ENCODE measurements at places on chromosomes 5 and 9.

DNA sequence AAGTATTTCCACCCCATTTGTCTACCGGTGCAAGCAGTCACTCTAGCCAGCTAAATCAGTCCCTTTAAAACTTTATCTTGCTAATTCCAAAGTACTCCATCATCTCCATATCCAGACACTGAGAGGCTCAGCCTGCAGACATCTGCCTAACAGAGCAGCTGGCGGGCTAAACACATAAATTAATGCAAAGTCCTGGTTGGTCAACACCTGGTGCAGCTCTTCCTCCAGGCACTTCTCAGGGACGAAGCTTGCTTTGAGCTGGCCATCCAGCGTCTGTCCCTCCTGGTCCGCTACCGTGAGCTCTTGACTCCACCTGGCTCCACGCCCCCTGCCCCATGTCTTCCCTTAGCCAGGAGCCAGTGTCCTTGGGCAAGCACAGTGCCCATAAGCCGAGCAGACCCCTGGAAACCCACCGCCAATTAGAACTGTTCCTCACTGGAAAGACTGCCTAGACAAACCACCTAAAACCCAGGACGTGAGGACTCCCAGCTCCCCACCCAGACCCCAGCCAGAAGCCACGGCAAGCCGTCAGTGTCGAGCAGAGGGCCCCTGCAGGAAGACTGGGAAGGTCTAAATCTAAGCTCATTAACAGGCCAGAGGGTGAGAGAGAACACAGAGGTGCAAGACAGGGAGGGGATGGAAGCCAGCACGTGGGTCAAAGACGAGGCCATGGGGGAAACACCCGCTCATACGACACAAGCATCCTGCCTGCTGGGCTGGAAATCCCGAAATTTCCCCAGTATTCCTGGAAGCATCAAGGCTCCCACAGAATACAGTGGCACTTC is 120.0 kb downstream of the COL23A1 start:
- no peak for DNase-seq

- DNase-seq, result no peak
Measured at GRCh38 chr9:123090198-123090896, 56.9 kb downstream of the GPR21 start.

- DNase-seq, result no peak
Measured at GRCh38 chr9:76561900-76562299, 102.9 kb downstream of the GCNT1 start.

- no peak for DNase-seq
Measured at GRCh38 chr9:36999728-37000333, 34.2 kb downstream of the PAX5 start.

DNA sequence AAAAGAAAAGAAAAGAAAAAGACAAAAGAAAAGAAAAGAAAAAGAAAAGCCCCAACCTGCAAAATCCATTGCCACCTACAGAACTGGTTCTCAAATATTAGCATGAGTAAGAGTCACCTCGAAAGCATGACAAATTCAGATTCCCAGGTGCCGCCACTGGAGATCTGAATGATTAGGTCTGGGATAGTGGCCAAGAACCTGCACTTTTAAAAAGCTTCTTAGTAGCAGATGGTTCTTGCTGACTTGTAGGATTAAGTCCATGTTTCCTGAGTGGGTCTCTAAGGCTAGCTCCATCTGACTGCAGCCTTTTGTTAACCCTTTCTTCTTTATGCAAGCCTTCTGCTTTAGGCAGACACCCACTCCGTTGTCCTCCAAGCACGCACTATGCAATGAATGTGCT is 178.5 kb upstream of the CDH18 start:
- no peak for DNase-seq

DNA sequence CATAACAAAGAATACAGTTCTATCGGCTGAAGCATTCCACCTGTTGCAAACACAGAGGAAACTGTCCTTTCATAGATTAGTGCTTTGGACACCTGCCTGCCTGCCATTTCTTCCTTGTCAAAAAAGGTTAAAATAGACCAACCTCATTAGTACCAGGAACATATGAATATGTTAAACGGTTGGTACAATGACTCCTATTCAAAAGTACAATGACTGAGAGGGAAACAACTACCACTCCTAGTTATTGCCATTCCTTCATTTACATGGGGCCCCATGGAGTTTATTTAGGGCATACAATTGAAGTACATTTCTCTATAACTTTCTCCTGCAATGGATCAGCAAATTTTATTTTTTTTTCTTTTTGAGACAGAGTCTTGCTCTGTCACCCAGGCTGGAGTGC is 77.4 kb upstream of the PIP5K1B start:
- no peak for DNase-seq

- DNase-seq, result no peak
Measured at GRCh38 chr5:180495991-180496741, 2.0 kb downstream of the CNOT6 start.
